ENCODE measurements at places on chromosomes 1 and 21.

GRCh38 chr1:17016317-17016661 is 4.6 kb upstream of the ATP13A2 start:
- no peak for DNase-seq

- DNase-seq, result no peak
These were observed 519.5 kb upstream of the CAMK1G start for GRCh38 chr1:209063767-209064659.

DNA sequence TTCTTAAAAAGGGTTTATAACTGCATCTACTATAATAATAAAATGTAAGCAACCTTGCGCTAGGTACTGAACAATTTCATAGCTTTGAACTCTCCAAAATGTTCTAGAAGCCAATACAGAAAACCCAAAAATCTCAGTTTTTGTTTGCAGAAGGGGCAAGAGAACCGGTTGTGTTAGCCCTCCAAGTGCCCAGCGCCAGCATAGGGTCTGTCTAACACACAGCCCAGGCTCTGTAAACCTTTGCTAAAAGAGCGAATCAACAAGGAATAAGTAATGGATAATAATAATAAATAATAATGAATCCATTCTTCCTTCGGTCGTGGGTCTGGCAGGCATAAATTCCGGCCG is 333 bp upstream of the CHAF1B start:
- no peak for DNase-seq

DNA sequence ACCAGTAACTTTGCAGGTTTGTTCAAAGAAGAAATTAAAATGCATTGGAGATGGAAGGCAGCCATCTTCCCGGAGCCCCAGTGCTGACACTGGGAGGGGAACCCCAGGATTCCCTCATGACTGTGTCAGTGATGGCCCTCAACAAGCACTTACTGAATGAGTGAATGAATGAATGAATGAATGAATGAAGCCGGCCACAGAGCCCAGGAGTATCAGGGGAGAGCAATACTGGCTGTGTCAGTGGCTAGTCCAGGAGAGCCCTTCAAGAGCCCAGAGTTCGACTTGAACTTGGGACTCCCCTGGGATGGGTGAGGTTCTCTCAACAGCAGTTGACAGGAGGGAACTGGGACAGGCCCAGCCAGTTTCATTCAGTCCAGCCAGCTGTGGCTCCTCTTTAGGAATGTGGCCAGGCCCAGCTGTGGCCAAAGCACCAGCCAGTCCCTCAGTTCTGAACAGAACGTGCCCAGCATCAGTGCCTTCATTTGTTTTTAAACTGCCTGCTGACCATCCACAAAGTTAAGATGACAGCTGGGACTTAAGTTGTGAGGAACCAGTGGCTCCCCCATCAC is 9.2 kb upstream of the ERG start:
- no peak for DNase-seq

DNA sequence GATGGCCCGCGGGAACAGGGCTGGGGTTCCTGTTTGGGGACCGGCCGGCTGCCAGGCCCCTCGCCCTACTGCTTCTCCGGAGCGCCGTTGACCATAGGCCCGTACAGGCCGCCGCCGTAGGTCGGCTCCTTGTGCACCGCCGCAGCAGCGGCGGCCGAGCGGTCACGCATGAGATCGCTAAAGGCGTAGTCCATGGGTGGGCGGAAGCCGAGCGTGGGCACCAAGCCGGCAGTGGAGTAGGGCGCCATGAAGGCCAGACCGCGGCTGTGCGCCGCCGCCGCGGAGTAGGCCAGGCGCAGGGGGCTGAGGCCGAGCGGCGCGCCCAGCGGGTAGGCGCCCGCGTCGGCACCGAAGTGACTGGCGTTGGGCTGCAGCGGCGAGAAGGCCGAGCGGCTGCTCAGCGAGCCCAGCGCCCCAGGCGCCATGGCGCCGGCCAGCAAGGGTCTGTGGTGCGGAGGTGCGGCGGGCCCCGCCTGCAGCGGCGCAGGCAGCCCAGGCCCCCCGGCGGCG is 4.6 kb downstream of the DMRTA2 start:
- no peak for DNase-seq

- no peak for DNase-seq
These were observed 13.8 kb upstream of the FCGR2A start for GRCh38 chr1:161491472-161491871.

- DNase-seq, result no peak
These were observed 10.4 kb downstream of the TFF2 start for GRCh38 chr21:42340187-42341050.

- no peak for DNase-seq
These were observed 31.9 kb upstream of the UTS2 start for GRCh38 chr1:7884757-7885156.

GRCh38 chr1:107820801-107821200 is 144.2 kb downstream of the VAV3 start:
- peak; percentile 24 for DNase-seq

- DNase-seq, result no peak
These were observed 532.8 kb downstream of the MATN1 start for GRCh38 chr1:30190511-30191153.

DNA sequence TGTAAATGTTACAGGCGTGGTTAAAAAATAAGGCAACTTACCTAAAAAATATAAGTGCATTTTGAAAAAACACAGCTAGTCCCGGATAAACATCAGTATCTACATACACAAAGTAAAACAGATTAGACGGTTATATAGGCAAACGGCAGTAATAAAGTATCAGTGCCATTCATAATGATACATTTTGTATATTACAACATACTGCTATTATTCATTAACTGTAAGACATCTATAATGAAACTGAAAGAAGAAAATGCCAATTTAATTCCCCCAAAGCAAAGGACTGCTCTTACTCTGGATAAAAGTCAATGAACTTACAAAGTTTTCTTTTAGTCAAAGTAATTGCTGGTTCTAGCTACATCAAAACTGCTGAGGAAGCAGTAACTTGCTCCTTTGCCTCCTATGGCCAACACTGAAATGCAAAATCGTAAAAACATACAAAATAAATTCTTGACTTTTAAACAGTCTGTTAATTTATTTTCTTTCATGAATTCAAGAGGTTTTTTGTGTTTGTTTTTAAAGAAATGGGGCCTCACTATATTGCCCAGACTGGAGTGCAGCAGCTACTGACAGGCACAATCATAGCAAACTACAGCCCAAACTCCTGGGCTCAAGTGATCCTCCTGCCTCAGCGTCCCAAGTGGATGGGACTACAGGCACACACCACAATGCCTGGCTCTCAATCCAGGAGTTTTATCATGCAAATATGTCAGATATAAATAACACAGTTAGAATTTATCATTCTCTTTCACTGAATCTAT is 23.9 kb downstream of the TMEM50B start:
- DNase-seq, result no peak

GRCh38 chr1:154809436-154810413 is 60.4 kb downstream of the KCNN3 start:
- DNase-seq, result peak; percentile 6

GRCh38 chr1:112850034-112850757 is 105.8 kb downstream of the SLC16A1 start:
- no peak for DNase-seq

GRCh38 chr1:206606867-206607266 is 5.4 kb downstream of the EIF2D start:
- DNase-seq, result no peak

GRCh38 chr1:34774957-34775356 is 6.1 kb upstream of the GJB3 start:
- DNase-seq, result no peak

GRCh38 chr1:36342426-36343185 is 19.2 kb upstream of the EVA1B start:
- peak; percentile 69 for DNase-seq

- DNase-seq, result no peak
These were observed 2.7 kb upstream of the RAB29 start for GRCh38 chr1:205777994-205778393.

DNA sequence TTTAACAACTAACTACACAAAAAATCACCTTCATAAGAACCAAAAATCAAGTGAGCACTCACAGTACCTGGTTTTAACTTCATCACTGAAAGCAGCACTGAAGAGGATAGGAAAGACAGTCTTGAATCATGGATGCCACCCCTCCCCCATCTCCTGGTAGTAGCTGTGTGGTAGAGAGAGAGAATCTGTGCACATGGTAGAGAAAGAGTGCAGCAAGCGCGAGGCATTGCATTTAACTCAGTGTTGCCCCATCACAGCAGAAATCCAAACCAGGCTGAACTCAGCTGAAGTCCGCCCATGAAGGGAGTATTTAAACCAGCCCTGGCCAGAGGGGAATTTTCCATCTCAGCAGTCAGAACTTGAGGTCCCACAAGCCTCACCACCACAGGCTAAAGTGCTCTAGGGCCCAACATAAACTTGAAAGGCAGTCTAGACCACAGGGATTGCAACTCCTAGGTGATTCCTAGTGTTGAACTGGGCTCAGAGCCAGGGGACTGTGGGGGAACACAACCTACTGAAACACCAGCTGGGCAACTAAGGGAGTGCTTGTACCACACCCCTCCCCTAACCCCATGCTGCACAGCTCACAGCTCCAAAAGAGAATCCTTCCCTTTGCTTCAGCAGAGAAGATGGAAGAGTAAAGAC is 38.4 kb downstream of the VAV3 start:
- DNase-seq, result no peak

DNA sequence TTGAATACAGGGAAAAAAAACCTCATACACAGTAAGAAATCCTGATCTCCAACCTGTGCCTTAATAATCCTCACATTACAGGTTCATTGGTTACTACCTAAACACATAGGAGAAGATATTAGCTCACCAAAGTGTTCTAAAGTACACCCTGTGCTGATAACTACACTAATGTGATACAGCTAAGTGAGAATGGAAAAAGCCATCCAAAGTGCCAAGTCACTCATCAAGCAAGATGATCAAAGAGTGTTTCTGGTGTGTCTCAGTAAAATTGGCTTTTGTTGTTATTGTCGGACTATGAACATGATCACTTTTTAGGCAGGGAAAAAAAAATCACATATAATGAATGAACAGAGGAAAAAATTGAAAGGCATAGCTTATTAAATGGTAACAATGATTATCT is 31.4 kb downstream of the EPS15 start:
- no peak for DNase-seq

DNA sequence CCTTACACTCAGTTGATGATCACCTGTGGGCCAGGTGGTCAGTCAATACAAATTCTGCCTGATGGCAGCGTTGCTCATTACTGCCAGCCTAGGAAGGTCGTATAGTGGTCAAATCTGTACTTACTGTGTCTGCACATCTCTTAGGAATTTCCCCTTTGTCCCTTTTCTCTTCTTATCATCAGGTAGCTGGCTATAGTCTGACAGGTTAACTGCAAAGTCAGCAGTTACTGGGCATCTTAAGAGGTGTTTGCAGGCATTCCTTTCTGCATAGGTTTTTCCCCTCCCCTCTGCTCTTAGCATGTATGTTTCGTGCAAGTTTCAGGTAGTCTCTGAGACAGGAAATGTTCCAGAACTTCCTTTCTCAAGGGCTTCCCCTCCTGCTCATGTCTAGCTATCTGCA is 298.7 kb downstream of the LRRIQ3 start:
- DNase-seq, result no peak

DNA sequence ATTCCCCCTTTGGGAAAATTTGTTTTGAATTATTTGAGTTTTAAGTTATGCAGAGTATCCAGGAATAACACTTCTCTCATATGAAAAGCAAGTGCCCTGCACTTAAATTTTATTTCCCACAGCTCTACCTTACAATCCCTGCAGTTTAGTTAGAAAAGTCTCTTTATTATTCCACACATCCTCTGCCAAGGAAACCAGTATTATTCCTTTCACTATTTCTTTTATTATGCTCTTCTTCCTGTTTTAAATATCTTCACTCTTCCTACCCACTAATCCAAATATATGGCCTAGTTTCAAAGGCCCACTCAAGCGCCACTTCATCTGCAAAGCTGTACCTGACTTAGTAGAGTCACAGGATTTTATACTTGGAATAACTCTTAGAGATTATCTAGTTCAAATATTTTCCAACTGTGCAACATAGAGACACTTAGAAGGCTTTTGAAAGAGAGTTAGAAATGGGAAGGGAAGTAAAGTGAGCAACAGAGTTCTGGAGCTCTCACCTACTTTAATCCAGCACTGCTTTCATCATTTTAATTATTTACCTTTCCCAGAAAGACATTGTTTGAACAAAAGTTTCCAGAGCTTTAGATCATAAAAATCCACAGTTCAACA is 97.2 kb upstream of the LYPLAL1 start:
- no peak for DNase-seq

DNA sequence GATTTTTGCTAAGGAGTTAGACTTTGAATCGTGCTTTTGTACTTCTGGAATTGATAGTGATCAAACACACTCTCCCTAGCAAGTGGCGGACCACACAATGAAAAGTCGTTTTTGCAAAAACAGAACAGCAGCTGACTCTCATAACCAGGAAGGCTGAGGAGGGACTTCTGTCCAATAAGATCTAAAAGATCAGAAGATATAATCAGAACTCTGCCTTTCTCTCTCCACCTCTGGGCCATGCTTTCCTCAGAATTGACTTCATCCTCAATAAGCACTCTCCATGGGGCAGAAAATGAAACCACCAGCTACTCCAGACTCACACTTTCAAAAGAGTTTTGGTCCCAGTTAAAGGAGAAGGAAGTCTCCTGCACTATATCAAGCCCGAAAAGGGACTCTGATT is 55.3 kb upstream of the SAMD13 start:
- no peak for DNase-seq

DNA sequence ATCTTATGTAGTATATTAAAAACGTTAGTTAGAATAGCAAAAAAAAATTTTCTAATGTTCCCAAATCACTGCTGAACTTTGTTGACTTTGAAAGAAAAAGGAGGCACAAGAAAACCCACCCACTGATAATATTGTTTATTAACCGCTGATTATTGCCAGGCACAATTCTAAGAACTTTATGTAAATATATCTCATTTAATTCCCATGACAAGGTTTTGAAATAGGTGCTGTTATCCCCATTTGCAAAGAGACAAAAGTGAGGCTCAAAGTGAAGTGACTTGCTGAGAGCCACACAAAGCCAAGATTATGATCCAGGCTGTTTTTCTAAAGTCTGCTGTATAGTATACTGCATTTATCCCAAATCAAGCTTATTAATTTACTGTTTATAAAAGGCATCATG is 56.4 kb downstream of the SASS6 start:
- DNase-seq, result no peak
